ENCODE measurements at places on chromosomes 13 and 19.

- no peak for DNase-seq
Observed at GRCh38 chr13:78238911-78239310, 320.3 kb upstream of the EDNRB start.

DNA sequence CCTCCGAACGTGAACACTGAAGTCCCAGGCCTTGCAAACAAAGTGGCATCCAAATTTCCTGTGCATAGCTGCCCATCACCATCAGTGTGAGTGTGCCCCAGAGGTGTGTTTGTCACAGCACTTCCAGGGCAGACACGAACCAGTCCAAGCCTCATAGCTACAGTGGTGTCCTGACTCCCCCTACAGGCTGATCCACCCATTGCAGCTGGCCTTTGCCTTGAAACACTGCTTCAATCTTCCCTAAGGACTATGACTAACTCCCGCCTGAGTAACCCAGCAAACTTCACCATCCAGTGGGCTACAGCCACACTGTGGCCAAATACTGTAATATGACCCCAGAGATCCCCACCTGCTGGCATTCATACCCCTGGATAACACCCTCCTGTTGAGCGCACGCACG, 3.9 kb downstream of the ZNF266 start:
- peak; percentile 29 for DNase-seq

DNA sequence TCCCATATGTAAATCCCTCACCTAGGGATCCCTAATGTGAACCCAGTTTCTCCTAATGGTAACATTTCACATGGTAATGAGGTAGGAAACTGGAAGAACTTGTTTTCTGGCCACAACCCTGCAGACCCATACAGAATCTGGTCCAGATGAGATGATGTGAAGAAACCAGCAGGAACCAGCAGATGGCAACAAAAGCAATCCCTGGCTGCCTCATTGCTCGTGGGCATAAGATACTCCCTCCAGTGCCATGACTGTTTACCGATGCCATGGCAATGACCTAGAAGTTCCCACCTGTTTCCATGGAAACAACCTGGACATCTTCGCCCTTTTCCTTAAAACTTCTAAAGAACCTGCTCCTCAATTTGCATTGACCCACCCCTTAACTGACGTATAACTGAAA, 1.4 kb upstream of the CD209 start:
- DNase-seq, result peak; percentile 28

DNA sequence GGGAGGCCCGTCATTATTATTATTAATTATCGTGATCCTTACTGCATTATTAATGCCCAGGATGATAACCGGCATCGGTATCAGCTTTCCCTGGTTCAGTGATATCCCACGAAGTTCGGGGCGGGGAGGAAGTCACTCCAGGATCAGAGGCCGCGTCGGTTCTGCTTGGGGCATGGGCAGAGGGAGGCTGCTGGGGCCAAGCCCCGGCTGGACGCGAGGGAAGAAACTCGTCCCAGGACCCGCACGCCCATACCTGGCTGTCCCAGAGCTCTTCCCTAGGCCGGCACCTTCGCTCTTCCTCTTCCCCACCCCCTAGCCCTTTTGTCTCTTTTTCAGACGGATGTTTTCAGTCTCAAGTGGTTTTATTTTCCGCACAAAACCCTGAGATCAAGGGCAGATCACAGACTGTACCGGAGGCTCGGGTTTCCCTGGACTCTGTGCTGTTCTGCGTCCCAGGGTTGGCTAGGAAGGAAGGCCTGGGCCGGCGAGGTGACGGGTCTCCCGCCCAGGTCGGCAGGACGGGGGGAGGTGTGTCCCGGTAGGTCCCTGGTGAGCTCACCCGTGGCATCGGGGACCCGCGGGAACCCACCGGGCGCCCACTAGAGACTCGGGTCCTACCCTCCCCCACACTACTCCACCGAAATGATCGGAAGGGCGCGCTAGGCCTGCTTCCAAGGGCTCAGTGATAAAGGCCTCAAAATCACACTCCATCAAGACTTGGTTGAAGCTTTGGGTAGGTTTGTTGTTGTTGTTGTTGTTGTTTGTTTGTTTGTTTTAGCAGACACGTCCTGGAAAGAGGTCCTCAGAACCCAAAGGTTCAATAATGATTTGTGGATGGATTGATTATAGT, 7.9 kb downstream of the ZIC2 start:
- DNase-seq, result no peak

GRCh38 chr19:15404097-15404779, 14.6 kb downstream of the AKAP8L start:
- no peak for DNase-seq

DNA sequence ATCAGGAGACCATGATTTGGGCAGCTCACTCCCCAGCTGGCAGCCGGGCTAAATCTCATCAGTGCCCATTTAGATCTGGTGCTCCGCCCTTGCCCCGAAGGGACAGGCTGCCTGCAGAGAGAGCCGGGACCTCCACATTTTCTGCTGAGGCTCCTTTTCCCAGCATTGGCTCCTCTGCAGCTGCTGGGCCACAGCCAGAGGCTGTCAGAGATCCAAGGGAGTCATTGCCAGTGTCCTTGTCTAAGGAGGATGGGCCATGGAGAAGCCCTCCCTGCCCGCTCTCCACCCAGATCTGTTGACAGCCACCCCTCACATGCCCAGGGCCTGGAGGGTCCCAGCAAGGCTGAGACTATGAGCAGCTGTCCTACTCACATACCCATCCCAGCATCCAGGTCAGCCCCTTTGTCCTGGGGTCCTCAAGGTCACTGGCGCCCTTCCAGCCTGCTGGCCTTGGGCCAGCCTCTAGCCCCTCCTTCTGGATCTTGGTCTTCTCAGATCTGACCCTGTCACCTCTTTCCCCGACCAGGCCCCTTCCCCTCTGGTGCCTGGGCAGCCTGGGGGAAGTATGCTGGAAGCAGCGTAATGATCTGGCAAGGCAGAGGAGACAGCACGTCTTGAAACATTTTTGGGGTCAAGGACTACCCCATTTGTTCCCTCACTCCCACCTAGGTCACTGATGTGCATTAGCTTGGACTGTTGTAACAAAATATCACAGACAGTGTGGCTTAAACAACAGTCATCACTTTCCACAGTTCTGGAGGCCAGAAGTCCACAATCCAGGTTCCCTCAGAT, 7.9 kb downstream of the PIN1 start:
- DNase-seq, result no peak

GRCh38 chr13:98289339-98289945, 112.4 kb upstream of the RNF113B start:
- DNase-seq, result no peak
